ENCODE measurements at places on chromosomes 2 and 18. TPM values are rescaled to one million over a fixed set of nuclear protein-coding genes. Genes with fewer than 3 reads are reported as not detected.

The POTEJ gene
- not detected for total RNA-seq

DNA sequence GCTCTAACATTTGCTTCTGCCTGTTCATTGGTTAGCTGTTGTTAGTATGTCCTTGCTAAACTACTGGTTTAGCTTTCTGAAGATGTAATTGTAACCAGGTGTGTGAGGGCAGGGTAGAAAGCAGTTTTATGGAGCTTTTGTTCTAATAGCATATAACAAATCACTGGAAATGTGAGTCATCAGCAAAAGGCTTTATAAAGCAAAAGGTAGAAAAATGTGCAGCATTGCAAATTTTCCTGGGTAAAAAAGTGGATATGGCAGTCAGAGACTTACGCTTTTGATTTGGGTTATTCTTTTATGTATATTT lies 85.3 kb downstream of the ZNF407 start:
- no peaks in the 10 kb centered on the region for H3K36me3 ChIP-seq
- DNase-seq, result no peak
- peaks cover 4% of the 10 kb centered on the region for H3K4me1 ChIP-seq
- H3K4me3 ChIP-seq, result no peak overlapping the region
- H3K27ac ChIP-seq, result no peak overlapping the region

DNA sequence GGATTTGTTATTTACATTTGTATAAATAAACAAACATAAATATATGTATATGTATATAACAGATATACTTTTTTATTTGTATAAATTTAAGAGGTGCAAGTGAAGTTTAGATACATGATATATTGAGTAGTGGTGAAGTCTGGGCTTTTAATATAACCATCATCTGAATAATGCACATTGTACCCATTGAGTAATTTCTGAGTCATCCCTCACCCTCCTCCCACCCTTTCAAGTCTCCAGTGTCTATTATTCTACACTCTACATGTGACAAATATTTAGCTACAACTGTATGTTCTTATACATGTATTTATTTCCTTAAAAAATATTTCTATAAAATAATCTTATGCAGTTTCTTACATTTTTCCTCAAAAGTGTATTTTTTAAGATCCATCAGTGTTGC lies 358.7 kb upstream of the TFPI start:
- no peaks in the 10 kb centered on the region for H3K36me3 ChIP-seq
- no peak overlapping the region for H3K4me3 ChIP-seq
- H3K4me1 ChIP-seq, result no peaks in the 10 kb centered on the region
- no peak for DNase-seq

GRCh38 chr2:74554820-74555531 lies 456 bp downstream of the DOK1 start:
- H3K27ac ChIP-seq, result peak overlapping the region; percentile 85
- H3K27me3 ChIP-seq, result no peaks in the 10 kb centered on the region
- peaks cover 29% of the 10 kb centered on the region for H3K4me1 ChIP-seq
- H3K4me3 ChIP-seq, result peak overlapping the region; percentile 86
- DNase-seq, result peak; percentile 89

GRCh38 chr2:119389615-119390306 lies 23.0 kb downstream of the DBI start:
- no peak overlapping the region for H3K27ac ChIP-seq
- no peaks in the 10 kb centered on the region for H3K27me3 ChIP-seq
- DNase-seq, result no peak
- H3K4me3 ChIP-seq, result no peak overlapping the region
- no peaks in the 10 kb centered on the region for H3K36me3 ChIP-seq

- no peaks in the 10 kb centered on the region for H3K27me3 ChIP-seq
- DNase-seq, result no peak
- H3K27ac ChIP-seq, result peak overlapping the region; percentile 28
These were observed 33.6 kb upstream of the SERPINE2 start for GRCh38 chr2:224072541-224073188.

- H3K4me1 ChIP-seq, result no peaks in the 10 kb centered on the region
- H3K36me3 ChIP-seq, result no peaks in the 10 kb centered on the region
- DNase-seq, result no peak
These were observed 133.6 kb upstream of the MYT1L start for GRCh38 chr2:2464643-2465042.

The POU3F3 gene
- total RNA-seq, result not detected

GRCh38 chr2:3914241-3914640 lies 210.9 kb downstream of the DCDC2C start:
- no peak overlapping the region for H3K4me3 ChIP-seq
- no peak overlapping the region for H3K27ac ChIP-seq
- no peaks in the 10 kb centered on the region for H3K4me1 ChIP-seq
- DNase-seq, result no peak

DNA sequence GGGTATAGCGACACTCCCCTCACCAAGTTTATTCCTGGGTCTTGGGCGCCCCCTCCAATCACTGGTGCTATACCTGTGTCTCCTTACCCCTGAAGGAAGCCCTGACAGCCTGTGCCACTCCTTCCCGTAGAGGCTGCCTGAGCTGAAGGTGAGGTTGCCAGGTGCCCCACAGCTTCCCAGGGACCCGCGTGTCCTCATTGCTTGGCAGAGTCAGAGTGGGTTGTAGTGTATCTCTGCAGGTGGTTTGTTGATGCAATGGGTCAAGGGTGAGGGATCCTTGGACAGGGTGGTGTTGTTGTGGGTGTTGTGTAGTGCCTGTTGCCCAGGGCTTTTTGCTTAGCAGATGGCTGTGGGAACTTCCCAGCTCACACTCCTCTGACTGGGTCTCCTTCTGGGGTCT lies 438.7 kb upstream of the FSIP2 start:
- no peak for DNase-seq
- no peaks in the 10 kb centered on the region for H3K27me3 ChIP-seq
- no peak overlapping the region for H3K27ac ChIP-seq
- no peak overlapping the region for H3K4me3 ChIP-seq

The CXCR1 gene
- 0.49 TPM for total RNA-seq

The SKOR2 gene
- not detected for total RNA-seq
